ENCODE measurements at places on chromosomes 12 and 14.

DNA sequence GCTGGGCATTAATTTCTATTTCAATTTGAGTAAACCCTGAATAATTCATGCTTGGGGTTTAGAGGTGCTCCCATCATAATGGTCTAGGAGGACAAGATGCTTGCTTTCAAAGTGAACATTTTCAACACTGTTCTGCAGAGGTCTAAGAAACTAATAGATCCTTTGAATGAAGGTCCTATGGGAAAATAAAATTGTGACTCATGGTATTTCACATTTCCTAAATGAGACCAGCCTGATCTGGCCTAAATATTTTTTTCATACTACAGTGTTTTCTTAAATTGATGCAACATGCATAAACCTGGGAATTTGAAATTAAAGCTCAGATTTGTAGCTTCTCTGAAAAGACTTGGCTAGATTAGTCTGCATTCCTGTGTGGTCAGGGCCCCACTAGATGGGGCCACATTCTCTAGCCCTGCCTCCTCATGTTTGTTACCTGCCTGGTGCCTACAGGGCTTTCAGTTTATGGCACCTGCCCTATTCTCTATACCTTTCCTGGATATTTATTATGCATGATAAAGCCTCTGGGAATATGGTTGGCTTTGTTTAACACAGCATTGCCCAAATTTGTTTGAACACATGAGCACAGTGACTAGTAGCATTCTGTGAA is 112.7 kb downstream of the METTL25 start:
- DNase-seq = no peak

DNA sequence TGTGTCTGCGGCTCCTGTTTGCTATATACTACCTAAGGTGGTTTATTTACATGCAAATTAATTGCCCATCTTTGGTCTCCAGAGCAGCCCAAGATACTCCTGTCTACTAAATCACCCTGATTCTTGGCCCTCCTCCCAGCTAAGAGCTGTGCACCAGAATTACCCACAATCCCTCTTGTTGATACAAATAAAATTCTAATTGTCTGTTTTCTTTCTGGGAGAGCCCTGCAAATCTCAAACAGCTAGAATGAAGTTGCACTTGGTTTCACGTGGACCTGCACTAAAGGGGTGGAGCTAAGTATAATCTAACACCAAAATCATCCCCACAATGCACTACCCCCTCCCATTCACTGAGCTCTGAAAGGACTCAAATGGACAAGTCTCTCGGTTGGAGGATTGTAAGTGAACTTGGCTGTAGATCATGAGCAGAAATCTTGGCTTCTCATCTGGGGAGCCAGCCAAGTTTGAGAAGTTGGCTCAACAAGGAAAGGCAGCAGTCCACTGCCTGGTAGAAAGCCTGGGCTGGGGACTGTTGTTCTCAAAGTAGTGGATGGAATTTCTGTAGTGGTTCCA is 6.6 kb downstream of the MAX start:
- no peak for DNase-seq

DNA sequence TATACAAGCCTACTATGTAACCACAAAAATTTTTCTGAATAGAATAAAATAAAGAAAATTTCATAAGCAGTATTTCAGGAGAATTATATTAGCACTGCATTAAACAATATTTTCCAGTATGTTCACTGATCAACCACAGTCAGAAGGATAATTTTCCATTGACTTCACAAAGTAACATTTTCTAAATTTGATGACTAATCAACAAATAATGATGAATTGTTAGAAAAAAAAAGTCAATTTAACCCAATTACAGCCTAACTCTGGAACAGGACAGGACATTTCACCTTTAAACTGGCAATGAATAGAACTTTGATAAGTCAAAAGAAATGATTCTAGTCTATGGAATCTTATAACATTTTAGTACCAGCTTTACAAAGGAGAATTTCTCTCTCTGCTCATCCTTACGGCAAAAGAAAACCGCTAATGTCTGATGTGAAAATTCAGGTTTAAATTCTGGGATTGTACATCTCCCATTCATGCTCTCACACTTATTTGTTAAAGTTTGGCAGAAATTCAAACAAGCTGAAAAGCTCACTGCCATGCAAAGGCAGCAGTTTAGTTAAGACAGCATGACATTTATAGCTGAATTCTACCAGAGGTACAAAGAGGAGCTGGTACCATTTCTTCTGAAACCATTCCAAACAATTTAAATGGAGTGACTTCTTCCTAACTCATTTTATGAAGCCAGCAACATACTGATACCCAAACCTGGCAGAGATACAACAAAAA is 84.5 kb downstream of the MDGA2 start:
- no peak for DNase-seq

DNA sequence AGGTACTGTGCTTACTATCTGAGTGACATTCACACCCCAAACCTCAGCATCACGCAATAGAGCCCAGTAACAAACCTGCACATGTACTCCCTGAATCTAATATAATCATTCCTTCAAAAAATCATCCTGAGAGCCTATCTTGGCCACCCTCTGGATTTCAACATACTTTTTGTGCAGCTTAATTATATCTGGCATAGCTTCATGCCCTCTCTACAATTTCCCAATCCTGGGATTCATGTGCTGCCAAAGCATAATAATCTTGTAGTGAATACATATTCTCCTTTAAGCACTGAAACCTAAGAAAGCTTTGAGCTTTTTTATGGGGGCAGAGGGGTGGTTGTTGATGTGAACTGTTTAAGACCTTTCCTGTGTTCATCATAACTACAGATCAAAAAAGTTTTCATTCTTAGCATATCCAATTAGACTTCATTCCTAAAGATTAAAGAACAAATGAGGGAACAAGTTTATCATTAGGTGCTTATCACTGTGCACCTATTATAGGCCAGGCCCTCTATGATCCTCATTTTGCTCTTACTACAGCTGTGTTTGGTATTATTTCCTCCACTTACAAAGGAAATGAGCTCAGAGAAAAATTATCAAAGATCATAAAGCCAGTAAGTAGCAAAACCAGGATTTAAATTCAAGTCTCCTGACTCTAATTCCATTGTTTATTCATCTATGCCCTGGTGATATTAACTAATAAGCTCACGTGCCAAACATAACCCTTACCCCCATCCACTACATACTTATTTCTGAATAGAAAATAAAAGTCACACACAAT is 51.2 kb downstream of the SINHCAF start:
- DNase-seq = no peak

- DNase-seq = no peak
Measured at GRCh38 chr12:77152623-77153193, 87.3 kb upstream of the E2F7 start.

All from HuH-7.5 (cell line).